ENCODE measurements at places on chromosomes 7 and 10. TPM values are rescaled to one million over a fixed set of nuclear protein-coding genes. Genes with fewer than 3 reads are reported as not detected.
A peak's percentile ranks its signal among the peaks of the same experiment; 100 is the strongest.

GRCh38 chr10:127922675-127923366 lies 15.9 kb downstream of the PTPRE start:
- no peaks in the 10 kb centered on the region for H3K27me3 ChIP-seq
- H3K4me3 ChIP-seq: no peak overlapping the region
- H3K4me1 ChIP-seq: no peaks in the 10 kb centered on the region
- no peak for DNase-seq
- H3K27ac ChIP-seq: no peak overlapping the region
- no peaks in the 10 kb centered on the region for H3K36me3 ChIP-seq

DNA sequence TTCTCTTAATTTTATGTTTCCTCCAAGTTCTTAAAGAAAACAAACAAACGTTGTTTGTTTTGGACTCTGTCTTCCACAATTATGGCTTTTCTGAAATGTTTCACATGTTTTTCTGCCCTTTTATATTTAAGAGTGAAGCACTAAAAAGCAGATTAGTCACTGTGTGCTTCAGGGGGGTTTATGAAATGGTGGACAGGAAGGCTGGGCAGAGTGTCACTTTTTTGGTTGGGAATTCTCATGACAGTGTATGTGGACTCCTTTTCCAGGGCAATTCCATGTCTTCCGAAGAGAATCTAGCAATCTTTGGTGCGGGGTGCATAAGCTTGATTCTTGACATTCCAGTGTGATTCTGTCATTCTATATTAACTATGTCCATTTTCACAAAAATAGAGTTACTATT lies 669.4 kb downstream of the PARD3 start:
- H3K27ac ChIP-seq: no peak overlapping the region
- H3K4me1 ChIP-seq: no peaks in the 10 kb centered on the region
- H3K36me3 ChIP-seq: no peaks in the 10 kb centered on the region

Gene PTPRZ1
- 0.47 TPM for total RNA-seq

- H3K27me3 ChIP-seq: peaks cover 93% of the 10 kb centered on the region
- H3K4me1 ChIP-seq: peaks cover 27% of the 10 kb centered on the region
- no peaks in the 10 kb centered on the region for H3K36me3 ChIP-seq
- H3K27ac ChIP-seq: peak overlapping the region; percentile 52
- DNase-seq: no peak
Measured at GRCh38 chr7:5420881-5421713, 2.5 kb downstream of the TNRC18 start.

Gene UPK3B
- 0.33 TPM for total RNA-seq

DNA sequence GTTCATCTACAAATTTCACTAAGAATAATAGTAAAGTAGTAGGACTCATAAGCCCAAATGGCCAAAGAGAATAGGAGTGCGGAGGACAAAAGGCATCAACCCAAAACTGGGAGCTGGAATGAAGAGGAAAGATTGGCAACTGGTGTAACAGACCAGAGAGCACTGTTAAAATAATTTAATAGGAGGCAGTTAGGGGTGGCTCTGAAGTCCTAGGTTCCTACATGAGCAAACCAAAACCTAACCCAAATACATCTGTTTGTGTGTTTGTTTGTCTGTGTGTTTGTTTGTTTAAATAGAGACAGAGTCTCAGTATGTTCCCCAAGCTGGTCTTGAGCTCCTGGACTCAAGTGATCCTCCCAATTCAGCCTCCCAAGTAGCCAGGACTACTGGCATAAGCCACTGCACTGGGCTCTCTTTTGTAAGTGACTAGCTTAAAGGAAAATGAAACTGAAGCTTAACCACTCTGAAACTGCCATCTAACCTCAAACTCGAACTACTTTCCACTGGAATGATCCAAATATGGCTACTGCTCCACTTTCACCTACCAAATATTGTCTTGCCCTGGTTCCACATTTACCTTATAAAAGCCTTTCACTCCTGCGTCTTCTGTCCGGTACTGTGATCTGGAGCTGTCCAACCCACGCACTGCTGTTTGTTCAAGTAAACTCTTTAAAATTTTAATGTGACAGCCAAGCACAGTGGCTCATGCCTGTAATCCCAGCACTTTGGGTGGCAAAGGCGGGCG lies 94.9 kb downstream of the AKR1D1 start:
- H3K27ac ChIP-seq: no peak overlapping the region
- no peak for DNase-seq

Gene PIK3AP1
- 8.1 TPM for total RNA-seq

- no peak for DNase-seq
- peaks cover 46% of the 10 kb centered on the region for H3K4me1 ChIP-seq
- no peaks in the 10 kb centered on the region for H3K36me3 ChIP-seq
- peaks cover 56% of the 10 kb centered on the region for H3K27me3 ChIP-seq
Measured at GRCh38 chr10:21516242-21517131, 9.0 kb downstream of the SKIDA1 start.

Gene ANKRD7
- 0.38 TPM for total RNA-seq

Gene CALML3
- total RNA-seq: 144 TPM

Gene MOGAT3
- not detected for total RNA-seq

Gene CFAP70
- 1.7 TPM for total RNA-seq

Gene HMX3
- not detected for total RNA-seq

- DNase-seq: no peak
- peak overlapping the region; percentile 32 for H3K4me3 ChIP-seq
- H3K27me3 ChIP-seq: no peaks in the 10 kb centered on the region
- H3K36me3 ChIP-seq: no peaks in the 10 kb centered on the region
- H3K4me1 ChIP-seq: no peaks in the 10 kb centered on the region
Measured at GRCh38 chr7:73397521-73398281, 35.9 kb upstream of the FZD9 start.

- no peaks in the 10 kb centered on the region for H3K27me3 ChIP-seq
- H3K36me3 ChIP-seq: no peaks in the 10 kb centered on the region
- no peak overlapping the region for H3K4me3 ChIP-seq
- no peaks in the 10 kb centered on the region for H3K4me1 ChIP-seq
Measured at GRCh38 chr7:128845475-128845874, 15.3 kb downstream of the FLNC start.

- no peaks in the 10 kb centered on the region for H3K27me3 ChIP-seq
- no peak overlapping the region for H3K4me3 ChIP-seq
- DNase-seq: no peak
- H3K27ac ChIP-seq: no peak overlapping the region
- H3K36me3 ChIP-seq: peaks cover 6% of the 10 kb centered on the region
- H3K4me1 ChIP-seq: peaks cover 38% of the 10 kb centered on the region
Measured at GRCh38 chr7:129609666-129610065, 1.9 kb upstream of the NRF1 start.

DNA sequence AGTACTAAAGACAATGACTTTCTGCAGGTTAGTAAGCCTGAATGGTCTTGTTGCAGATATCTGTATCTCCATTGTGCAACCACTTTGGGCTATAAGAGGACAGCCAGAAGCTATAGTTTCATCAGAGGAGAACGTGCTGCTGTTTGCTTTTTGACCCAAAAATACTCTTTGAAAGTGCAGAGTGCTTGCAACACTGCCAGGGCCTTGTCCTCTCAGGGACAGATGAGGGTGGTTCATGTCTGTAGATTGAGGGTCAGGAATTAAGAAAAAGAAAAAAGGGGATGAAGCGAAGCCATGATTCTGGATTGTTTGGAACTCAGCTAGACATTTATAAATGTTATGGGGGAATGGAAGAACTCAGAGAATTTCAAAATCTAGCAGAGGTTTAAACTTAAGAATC lies 212.5 kb downstream of the SEC23IP start:
- no peak overlapping the region for H3K27ac ChIP-seq
- no peaks in the 10 kb centered on the region for H3K4me1 ChIP-seq
- H3K4me3 ChIP-seq: no peak overlapping the region
- no peaks in the 10 kb centered on the region for H3K27me3 ChIP-seq

Gene SLC26A3
- 0.09 TPM for total RNA-seq

- no peaks in the 10 kb centered on the region for H3K27me3 ChIP-seq
- H3K27ac ChIP-seq: no peak overlapping the region
- DNase-seq: no peak
- H3K4me3 ChIP-seq: no peak overlapping the region
- peaks cover 3% of the 10 kb centered on the region for H3K36me3 ChIP-seq
Measured at GRCh38 chr7:77310982-77311381, 105.2 kb downstream of the GSAP start.

- no peak overlapping the region for H3K4me3 ChIP-seq
- no peak overlapping the region for H3K27ac ChIP-seq
- no peak for DNase-seq
Measured at GRCh38 chr10:21975378-21975990, 28.0 kb downstream of the DNAJC1 start.

- no peaks in the 10 kb centered on the region for H3K36me3 ChIP-seq
- H3K27ac ChIP-seq: peak overlapping the region; percentile 89
- H3K4me1 ChIP-seq: peaks cover 46% of the 10 kb centered on the region
- DNase-seq: no peak
Measured at GRCh38 chr7:5426226-5426475, 2.5 kb upstream of the TNRC18 start.

DNA sequence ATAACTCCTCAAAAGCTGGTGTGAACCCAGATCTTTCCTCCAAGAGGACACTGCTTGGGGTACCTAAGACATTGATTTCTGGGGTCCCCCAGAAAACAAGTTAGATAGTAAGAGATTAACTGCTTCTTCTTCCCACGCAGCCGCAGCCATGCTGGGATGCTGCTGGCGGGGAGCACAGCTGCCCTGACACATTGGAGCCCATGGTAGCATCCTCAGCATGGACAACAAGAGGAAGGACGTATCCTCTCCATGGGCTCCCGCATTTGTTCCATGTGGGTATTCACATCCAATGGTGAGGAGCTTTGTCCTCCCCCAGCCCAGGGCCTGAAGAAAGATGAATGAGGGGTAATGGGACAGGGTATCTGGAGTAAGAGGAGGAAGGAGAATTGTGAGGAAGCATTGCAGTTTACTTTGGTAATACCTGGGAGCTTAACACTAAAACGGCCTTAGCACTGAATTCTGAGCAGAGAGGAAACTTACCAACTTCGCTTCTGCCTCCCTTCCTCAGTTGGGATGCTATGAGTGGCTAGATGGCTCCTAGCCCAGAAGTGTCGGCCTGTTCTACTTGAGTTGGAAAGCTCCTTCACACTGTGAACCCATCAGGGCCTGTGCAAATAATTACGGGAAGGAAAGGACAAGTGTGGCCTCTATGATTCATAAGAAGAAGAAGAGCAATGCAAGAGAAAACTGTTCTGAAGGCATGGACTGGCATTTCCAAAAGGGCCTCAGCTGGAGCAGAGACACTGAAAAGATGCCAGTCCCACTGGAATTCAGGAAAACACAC lies 43.9 kb downstream of the C10orf120 start:
- H3K4me1 ChIP-seq: no peaks in the 10 kb centered on the region
- no peaks in the 10 kb centered on the region for H3K36me3 ChIP-seq
- H3K27me3 ChIP-seq: no peaks in the 10 kb centered on the region
- no peak overlapping the region for H3K27ac ChIP-seq

DNA sequence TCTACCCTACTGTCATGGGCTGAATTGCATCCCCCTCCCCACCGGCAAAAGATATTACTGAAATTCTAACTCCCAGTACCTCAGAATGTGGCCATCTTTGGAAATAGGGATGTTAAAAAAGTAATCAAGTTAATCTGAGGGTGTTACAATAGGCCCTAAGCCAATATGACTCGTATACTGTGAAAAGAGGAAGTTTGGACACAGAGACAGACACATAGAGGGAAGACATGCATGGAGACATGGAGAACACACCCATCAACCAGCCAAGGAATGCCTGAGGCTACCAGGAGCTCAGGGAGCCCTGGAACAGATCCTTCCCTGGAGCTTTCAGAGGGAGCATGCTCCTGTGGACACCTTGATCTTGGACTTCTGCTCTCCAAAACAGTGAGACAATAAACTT lies 138.2 kb upstream of the ADO start:
- H3K36me3 ChIP-seq: no peaks in the 10 kb centered on the region
- no peak for DNase-seq
- H3K27ac ChIP-seq: no peak overlapping the region
- no peaks in the 10 kb centered on the region for H3K27me3 ChIP-seq
- H3K4me3 ChIP-seq: no peak overlapping the region

Gene EPHA1
- total RNA-seq: 34.3 TPM

Gene MARVELD1
- 3.7 TPM for total RNA-seq

Gene NEBL
- total RNA-seq: 7.6 TPM

- no peaks in the 10 kb centered on the region for H3K4me1 ChIP-seq
- no peaks in the 10 kb centered on the region for H3K36me3 ChIP-seq
- DNase-seq: no peak
- H3K27me3 ChIP-seq: no peaks in the 10 kb centered on the region
Measured at GRCh38 chr7:3283130-3283704, 17.8 kb upstream of the SDK1 start.

GRCh38 chr10:112951359-112952281 lies 1.6 kb downstream of the TCF7L2 start:
- peaks cover 16% of the 10 kb centered on the region for H3K27me3 ChIP-seq
- DNase-seq: peak; percentile 42
- H3K27ac ChIP-seq: peak overlapping the region; percentile 77
- H3K4me1 ChIP-seq: peaks cover 24% of the 10 kb centered on the region
- no peaks in the 10 kb centered on the region for H3K36me3 ChIP-seq

Gene FXYD4
- 0.14 TPM for total RNA-seq

GRCh38 chr10:501596-501995 lies 187.9 kb downstream of the DIP2C start:
- no peak for DNase-seq
- no peaks in the 10 kb centered on the region for H3K4me1 ChIP-seq
- no peak overlapping the region for H3K4me3 ChIP-seq
- no peak overlapping the region for H3K27ac ChIP-seq

GRCh38 chr7:155188357-155188756 lies 109.3 kb upstream of the INSIG1 start:
- no peak for DNase-seq
- H3K27me3 ChIP-seq: no peaks in the 10 kb centered on the region
- peaks cover 5% of the 10 kb centered on the region for H3K4me1 ChIP-seq
- no peaks in the 10 kb centered on the region for H3K36me3 ChIP-seq

- H3K27me3 ChIP-seq: no peaks in the 10 kb centered on the region
- no peak for DNase-seq
- H3K27ac ChIP-seq: no peak overlapping the region
- peaks cover 7% of the 10 kb centered on the region for H3K36me3 ChIP-seq
Measured at GRCh38 chr10:124959564-124959963, 17.6 kb downstream of the ZRANB1 start.

DNA sequence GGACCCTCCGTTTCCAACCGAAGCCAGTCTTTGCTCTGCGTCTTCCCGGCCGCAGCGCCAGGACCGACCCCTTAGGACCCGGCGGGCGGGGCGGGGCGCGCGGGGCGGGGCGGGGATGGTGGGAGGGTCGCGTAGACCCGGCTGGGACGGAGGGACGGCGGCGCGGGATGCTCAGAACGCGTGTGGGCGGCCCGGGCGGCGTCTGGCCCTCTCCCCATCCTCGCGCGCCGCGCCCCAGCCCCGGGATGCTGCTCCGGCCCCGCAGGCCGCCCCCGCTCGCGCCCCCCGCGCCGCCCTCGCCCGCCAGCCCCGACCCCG lies at the start of gene UTF1:
TSS of gene UTF1 (plus strand) at position 174 of the 318 bp plus-strand sequence. CDS start at position 246, 72 bp downstream.
- H3K4me3 ChIP-seq: no peak within 1 kb of the TSS
- peaks cover 84% of the 10 kb centered on the region for H3K27me3 ChIP-seq
- DNase-seq: no peak
- H3K27ac ChIP-seq: no peak within 1 kb of the TSS
- H3K36me3 ChIP-seq: no peaks in the 10 kb centered on the region
- H3K4me1 ChIP-seq: no peaks in the 10 kb centered on the region

- H3K27me3 ChIP-seq: no peaks in the 10 kb centered on the region
- no peaks in the 10 kb centered on the region for H3K4me1 ChIP-seq
Measured at GRCh38 chr7:103689255-103689654, 243.2 kb upstream of the SLC26A5 start.

Gene PRF1
- 9.1 TPM for total RNA-seq
